Myometrial cell (primary cell): ENCODE measurements at places on chromosomes 4 and X. TPM values are rescaled to one million over a fixed set of nuclear protein-coding genes. Genes with fewer than 3 reads are reported as not detected.

Gene MAGEA12
- total RNA-seq: not detected in 2 replicates

Gene AMBN
- not detected in 2 replicates for total RNA-seq

Gene ARHGAP6
- total RNA-seq: 2.5 and 3.2 TPM in 2 replicates

Gene SSX2
- total RNA-seq: not detected in 2 replicates

Gene ENOX2
- total RNA-seq: 8.9 and 9.6 TPM in 2 replicates

Gene XPNPEP2
- 1.7 TPM in 1 of 2 replicates, not detected in the other for total RNA-seq

Gene P2RY10
- not detected in 2 replicates for total RNA-seq
